ENCODE measurements at places on chromosomes 3 and 15.

DNA sequence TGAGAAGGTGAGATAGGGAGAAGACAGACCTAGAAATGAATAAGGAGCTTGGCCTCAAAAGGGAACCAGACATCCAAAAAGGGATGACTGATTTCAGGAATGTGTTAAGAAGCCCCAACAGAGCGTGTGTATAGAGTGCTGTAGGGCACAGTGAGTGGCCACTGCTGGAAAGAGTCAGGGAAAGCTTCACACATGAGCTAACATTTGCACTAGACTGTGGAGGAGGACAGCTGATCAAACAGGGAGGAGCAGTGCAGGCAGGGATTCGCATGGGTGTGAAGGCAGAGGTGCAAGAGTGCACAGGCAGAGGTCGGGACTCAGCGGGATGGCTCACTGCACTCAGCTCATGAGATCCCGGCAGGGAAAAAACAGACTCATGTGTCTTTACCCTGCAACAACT, 61.8 kb downstream of the NPTN start:
- DNase-seq: no peak

- no peak for DNase-seq
Measured at GRCh38 chr3:169954142-169954756, 12.4 kb upstream of the SEC62 start.

- no peak for DNase-seq
Measured at GRCh38 chr3:77620009-77620408, 580.1 kb downstream of the ROBO2 start.

- no peak for DNase-seq
Measured at GRCh38 chr3:177377166-177377565, 179.9 kb upstream of the TBL1XR1 start.

GRCh38 chr3:196057760-196058331, 24.0 kb downstream of the TFRC start:
- no peak for DNase-seq

DNA sequence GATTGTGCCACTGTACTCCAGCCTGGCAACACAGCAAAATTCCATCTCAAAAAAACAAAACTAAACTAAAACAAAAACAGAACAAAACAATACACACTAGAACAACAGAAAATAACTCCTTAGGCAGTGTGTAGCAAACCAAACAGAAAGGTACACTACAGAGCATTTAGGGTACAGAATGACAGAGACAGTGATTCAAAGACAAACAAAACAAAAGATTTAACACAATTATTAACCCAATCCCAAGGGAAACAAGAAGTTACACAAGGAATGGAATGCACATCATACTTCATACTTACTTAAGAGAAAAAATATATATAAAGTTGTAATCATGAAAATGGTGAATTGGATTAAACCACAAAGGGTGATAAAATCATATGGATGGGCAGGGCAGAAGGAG, 12.9 kb downstream of the SLC25A20 start:
- DNase-seq: no peak

GRCh38 chr3:94420931-94421330, 358.1 kb downstream of the NSUN3 start:
- DNase-seq: no peak

All from CD4-positive, alpha-beta T cell treated with Interleukin-2 at 100 ng/mL for 4 hours (primary cell).